IPS-NIHi11 (cell line): ENCODE measurements at places on chromosomes 11 and 22.
A peak's percentile ranks its signal among the peaks of the same experiment; 100 is the strongest.

GRCh38 chr11:67056267-67057204, at the start of gene RHOD:
TSS of gene RHOD (plus strand) at chr11:67056847. CDS start at chr11:67056903, 56 bp downstream.
- peak; percentile 93 for DNase-seq

DNA sequence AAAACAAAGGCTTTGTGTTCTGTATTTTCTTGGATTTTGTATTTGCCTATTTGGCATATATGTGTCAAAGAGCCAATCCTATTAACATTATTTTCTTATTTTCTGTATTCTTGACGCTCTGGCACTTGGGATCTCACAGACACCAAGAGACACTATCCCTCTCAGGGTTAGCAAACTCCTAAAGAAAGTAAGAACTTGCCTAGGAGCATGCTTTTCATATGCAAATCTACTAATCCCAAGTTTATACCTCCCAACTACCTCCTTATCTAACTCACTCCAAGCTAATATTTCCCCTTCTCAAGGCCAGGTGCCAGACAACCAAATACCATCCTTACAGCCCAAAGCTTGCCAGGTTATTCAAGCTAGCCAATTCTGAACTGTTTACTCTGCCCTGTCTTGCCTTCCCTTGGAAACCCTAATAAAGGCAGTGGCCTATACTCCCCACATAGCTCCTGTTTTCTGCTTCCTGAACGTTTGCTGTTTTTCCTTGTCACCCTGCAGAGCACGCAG, 455.4 kb upstream of the ANO3 start:
- DNase-seq, result peak; percentile 9

- no peak for DNase-seq
Measured at GRCh38 chr11:35906681-35907080, 37.2 kb upstream of the LDLRAD3 start.

GRCh38 chr11:73623686-73624085, 22.7 kb upstream of the PLEKHB1 start:
- DNase-seq, result no peak

- DNase-seq, result no peak
Measured at GRCh38 chr11:8593455-8593854, 573 bp downstream of the STK33 start.

DNA sequence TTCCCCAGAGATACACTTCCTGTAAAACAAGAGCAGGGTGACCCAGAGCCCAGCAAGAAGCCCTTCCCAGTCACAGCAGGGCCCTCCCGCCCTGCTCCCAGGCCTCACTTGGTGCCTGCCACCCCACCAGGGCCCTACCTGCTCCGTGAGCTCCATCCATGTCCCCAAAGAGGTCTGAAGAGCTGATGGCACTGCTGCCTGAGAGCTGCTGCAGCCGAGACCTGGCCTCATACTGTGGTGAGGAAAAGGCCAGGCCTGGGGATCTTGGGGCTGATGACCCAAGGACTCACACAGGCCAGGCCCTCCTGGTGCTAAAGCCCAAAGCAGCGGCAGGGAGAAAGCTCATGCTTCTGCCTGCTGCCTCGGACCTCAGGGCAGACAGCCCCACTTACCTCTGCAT, 10.3 kb downstream of the ARFGAP2 start:
- no peak for DNase-seq

DNA sequence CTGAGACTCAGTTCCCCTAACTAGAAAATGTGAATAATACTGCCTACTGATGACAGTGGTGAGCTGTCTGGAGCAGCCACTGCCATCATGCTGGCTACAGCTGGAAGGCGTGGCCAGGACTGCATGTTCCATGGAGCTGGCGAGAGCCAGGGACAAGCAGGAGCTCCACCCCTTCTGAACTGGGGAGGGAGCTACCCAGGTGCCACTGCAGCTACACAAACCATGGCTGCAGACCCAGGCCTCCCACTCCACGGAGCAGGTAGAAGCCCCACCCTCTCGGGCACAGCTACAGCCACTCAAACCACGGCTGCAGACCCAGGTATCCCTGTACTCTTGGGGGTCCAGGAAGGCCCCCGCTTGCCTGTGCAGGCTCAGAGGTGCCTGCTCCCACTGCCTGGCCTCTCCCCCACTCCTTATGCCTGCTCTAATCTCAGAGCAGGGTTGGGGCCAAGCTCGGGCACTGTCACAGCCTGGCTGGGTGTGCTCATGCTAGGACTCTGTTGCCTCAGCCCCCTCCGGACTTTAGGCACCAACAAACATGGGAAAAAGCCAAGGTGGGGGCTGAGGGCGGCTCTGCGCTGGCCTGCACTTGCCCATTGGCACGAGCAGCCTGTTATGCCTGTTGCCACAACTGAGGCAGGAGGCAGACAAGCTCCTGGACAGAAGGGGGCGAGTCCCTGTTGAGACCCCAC, 51.7 kb downstream of the RAB30 start:
- no peak for DNase-seq

- DNase-seq, result no peak
Measured at GRCh38 chr11:106017093-106017492, 4.9 kb downstream of the MSANTD4 start.
